ENCODE measurements at places on chromosomes 16 and 17. TPM values are rescaled to one million over a fixed set of nuclear protein-coding genes. Genes with fewer than 3 reads are reported as not detected.

The MYH8 gene
- polyA plus RNA-seq: 0.11 TPM

DNA sequence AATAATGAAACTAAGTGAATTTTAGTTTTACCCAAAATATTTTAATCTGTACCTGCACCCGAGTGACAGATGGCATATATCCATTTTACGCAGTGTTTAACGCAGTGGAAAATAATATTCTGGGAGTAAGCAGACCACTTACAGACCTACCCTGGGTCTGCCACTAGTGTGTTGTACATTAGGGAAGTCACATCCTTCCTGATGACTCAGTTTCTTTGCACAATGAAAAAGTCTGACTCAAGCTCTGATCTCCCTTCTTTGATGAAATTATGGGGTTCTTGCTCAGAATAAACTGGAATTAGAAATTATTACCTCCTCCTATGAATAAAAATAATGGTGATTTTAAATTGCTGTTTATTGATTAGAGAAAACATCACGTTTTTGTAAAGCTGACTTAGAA, 123.2 kb upstream of the AXIN2 start:
- no peak for DNase-seq

- DNase-seq: no peak
These were observed 15.0 kb upstream of the HEATR6 start for GRCh38 chr17:60093694-60094093.

The AIPL1 gene
- polyA plus RNA-seq: 0.10 TPM

DNA sequence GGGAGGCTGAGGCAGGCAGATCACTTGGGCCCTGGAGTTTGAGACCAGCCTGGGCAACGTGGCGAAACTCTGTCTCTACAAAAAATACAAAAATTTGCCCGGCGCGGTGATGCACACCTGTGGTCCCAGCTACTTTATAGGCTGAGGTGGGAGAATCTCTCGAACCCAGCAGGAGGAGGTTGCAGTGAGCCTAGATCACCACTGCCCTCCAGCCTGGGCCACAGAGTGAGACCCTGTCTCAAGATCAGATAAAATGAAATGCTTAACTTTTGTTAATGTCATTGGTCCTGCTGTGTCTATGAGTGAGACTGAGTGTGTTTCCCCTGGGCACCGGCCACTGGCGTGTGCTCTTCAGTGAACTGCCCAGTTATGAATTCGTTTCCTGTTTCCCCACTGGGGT, 10.5 kb downstream of the FAM234A start:
- DNase-seq: no peak

- no peak for DNase-seq
These were observed 3.6 kb upstream of the ZNF652 start for GRCh38 chr17:49365667-49366066.

Data from spleen (tissue), 13 donors.